IMR-90 (cell line): ENCODE measurements at places on chromosomes 1 and 21. TPM values are rescaled to one million over a fixed set of nuclear protein-coding genes. Genes with fewer than 3 reads are reported as not detected.

GRCh38 chr1:84365225-84366221, 32.8 kb upstream of the DNASE2B start:
- DNase-seq: peak; percentile 99

DNA sequence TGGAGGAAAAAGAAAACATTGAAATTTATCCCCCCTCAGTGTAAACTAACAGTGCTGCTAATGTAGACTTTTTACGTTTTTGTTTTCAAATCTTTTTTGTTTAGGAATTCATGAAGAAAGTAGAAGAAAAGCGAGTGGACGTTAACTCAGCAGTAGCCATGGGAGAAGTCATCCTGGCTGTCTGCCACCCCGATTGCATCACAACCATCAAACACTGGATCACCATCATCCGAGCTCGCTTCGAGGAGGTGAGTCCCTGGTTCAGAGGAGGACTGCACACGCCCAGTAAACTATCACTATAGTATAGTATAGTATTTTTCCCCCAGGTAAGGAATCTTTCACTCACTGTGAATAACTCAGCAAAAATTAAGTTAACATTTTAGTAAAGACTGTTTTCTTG, 37.8 kb upstream of the BMP8A start:
- peak; percentile 80 for DNase-seq

DNA sequence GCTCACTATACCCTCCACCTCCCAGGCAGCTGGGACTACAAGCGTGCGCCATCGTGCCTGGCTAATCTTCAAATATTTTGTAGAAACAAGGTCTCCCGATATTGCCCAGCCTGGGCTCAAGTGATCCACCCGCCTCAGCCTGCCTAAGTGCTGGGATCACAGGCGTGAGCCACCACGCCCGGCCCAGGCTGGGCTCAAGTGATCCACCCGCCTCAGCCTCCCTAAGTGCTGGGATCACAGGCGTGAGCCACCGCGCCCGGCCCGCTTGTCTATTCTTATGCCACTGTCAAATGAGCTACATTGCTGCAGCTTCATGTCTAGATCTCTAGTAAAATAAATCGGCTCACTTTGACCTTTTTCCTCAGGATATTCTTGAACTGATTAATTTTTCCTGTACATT, 107.7 kb upstream of the COL6A1 start:
- no peak for DNase-seq

DNA sequence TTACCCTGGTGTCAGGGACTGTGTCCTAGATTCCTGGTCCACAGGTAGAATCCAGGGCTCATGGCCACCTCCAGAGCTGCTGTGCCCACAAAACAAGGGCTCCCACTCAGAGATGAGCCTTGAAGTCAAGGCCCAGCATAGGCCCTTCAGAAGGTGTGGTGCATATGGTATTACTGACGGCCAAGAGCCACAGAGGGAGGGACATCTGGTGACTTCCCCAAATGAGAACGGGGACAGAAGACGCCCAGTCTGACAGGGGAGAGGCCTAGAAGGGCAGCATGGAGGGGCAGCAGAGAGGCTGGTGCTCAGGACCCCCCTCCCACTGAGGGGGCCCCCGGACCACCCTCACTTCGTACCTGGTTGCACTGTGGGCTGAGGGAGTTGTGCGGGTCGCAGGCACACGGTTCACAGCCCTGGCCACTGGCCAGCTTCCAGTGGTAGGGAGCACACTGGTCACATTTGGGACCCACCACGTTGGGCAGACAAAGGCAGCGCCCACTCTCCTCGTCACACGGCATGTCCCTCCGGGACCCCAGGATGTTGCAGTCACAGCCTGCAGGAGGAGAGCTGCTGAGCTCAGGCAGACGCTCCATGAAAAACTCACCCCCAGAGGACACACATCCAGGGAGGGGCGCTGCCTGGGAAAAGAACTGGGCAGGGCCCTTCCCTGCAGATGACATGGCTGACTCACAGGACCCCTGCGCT, 25.0 kb downstream of the LAMB3 start:
- no peak for DNase-seq

DNA sequence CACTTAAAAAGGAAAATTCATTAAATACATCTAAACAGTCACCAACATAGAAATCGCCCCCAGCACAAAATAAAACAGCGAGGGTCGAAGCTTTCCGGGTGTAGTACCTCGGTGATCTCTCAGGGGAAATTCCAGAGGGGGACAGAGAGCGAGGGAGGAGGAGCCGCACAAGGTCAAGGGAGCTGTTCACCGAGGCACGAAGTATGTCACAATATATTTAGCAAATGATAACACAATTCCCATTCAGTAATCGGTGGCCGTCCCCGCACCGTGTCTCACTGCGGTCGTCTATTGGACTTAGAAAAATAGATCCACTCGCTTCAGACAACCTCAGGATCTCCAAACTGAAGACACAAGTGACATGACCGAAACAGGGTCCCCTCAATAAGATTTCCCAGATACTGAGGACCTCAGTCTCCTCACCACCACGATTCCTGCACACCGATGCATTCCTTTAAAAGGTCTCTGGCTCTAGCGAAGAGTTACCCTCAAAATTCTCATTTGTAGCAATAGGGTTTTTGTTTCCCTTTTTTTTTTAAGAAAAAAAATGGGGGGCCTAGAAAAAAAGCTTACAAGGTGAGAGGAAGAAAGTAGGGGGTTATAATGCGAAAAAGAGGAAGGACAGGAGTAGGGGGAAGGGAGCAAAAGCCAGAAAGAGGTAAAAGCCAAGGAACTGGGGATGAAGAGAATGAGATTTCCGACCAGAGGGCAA, 1.1 kb downstream of the LPGAT1 start:
- no peak for DNase-seq

DNA sequence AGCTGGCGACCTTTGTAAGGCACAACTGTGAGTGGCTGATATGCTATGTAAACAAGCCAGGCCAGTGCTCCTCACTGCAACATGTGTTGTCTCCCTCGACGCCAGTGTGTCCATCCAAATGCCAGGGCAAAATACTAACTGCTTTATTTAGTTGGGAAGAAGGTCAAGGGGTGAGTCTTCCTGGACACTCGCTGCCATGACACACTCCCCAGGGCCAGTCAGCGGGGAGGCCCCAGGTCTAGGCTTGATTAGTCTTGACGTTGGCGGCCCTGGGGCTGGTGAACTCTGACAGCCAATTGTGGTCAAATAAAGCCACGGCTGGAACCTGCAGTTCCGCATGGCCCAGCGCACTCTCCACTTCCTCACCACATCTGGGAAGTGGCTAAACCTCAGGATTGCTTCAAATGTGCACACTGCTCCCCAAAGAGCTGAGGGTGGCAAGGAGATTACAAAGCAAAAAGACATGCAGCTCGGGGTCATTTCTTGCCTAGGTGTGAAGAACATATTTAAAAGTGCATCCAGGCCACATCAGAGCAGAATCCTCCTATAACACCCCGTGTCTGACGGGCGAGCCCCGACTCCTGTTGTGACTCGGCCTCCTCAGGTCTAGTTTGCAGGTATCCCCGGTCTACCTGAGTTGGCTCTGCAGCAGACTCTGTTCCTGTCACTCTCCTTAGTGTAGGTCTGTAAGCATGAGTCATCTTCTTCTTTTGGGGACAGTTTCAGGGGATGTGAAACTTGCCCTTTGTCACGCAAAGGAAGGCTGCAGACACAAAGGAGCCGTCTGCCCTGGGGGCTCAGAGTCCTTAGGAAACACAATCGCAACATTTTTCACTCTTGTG, 183.5 kb downstream of the RUNX1 start:
- DNase-seq: peak; percentile 68

GRCh38 chr1:69319287-69319686, 248.4 kb upstream of the LRRC7 start:
- no peak for DNase-seq

DNA sequence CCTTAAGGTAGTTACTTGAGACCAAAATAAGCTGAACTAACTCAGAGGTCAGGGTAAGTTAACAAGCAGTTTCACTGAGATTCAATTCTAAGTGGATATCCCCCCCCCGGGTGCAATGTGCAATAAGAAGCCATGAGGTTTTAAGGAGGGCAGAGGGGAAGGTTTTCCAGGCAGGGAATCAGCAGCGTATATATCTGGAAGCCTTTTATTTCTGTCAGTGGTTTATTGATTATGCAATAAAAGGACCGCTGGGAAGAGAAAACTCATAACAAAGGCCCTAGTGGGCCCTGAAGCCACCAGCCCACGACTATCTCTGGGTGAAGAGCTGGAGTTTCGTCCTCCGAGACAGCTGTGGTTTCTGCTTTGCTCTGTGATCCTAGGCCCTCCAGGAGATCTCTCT, 53.1 kb upstream of the CTPS1 start:
- DNase-seq: no peak

- peak; percentile 86 for DNase-seq
These were observed 28.0 kb upstream of the EVA1B start for GRCh38 chr1:36351227-36351977.

GRCh38 chr1:99659755-99660210, 13.9 kb downstream of the PALMD start:
- DNase-seq: peak; percentile 52

DNA sequence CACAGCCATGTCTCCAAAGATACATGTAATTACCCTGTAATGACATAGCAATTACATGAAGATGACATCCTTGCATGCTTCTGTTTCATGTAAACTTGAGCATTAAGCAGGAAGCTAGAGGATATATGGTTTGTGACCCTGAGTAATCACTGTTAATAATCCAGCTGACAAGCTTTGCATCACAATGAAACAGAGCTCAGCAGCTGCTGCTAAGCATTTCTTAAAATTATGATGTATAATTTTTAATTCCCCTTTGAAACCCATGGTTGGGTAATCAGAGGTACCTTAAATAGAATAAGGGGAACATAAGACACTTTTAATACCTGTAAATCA, 293.5 kb downstream of the NTNG1 start:
- no peak for DNase-seq

GRCh38 chr1:42926235-42926878, 32.3 kb downstream of the SLC2A1 start:
- DNase-seq: no peak

DNA sequence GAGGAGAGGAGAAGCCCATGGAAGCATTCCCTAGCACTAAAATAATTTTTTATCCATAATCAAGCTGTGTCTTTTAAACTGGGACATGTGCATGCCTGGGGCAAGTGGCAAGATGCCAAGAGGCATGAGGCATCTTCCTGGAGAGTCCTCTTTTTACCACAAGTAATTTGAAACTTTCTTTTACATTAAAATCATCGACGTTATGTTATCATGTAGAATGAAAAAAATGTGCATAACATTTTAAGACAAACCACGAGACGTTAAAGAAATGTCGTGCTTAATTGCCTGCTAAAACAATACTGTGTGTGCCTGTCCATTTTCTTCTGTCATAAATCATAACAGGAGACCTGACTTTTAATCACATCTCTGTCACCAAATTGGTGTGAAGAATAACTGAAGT, 1.5 kb downstream of the STYXL2 start:
- DNase-seq: peak; percentile 61

DNA sequence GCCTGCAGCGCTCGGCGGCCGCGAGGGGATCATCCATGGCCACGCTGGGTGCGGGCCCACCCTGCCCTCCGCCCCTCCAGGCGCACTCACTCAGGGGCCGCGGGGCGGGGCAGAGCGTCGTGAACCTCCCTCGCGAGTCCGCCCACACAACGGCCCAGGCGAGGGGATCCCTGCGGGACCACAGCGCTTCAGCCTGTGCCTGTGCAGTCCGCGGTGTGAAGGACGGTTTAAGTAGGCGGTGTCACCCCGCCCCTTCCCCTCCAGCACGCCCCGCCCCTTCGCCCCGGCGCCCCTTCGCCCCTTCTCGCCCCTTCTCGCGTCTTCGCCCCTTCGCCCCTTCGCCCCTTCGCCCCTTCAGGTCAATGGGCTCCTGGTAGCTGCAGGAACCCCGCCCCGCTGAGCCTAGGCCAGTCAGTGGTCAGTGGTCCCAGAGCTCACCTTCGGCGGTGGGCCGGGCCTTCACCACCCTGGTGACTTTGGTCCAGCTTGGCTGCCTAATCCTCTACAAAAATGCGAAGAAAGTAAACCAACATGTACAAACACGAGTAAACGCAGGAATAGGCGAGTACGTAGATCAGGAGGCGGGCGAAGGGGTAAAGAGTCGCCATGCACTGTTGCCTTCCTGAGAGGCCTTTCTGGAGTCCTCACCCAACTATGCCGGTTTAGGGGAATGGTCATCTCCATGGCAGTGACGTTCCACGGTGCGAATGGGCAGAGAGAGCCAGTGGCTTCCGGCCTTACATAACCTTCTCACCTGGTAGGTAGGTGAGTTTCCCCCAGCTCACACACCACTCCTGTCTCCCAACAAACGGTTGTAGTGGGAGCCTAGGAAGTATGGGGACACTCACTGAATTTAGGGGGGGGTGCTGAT, 19.6 kb upstream of the DMRTB1 start:
- DNase-seq: no peak

DNA sequence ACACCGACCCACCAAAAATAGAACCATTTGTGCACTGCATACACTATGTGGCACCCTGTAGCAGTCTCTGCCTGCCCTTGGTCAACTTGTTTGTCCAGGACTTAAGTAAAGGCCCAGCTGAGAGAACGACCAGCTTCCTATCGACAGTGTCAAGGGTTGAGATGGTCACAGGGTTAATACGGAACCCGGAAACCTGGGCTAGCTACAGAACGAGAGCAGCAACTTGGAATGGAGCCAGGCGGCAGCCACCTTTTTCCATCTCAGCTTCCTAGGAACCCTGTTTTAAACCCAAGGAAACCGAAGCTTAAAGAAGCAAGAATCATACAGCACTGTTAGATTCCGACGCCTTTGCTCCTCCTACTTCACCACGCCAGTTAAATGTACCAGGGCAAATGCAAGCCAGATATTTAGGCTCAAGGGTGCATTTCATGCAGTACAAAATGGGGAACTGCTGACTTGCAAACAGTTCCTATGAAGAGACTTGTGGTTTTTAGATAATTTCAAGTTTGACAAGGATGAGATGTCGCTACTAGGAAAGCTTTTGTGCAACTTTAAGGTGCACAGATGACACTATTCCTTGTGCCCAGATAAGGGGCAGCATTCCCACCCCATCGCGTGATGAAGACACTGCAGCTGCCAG, 35.5 kb downstream of the SLC66A1 start:
- no peak for DNase-seq

DNA sequence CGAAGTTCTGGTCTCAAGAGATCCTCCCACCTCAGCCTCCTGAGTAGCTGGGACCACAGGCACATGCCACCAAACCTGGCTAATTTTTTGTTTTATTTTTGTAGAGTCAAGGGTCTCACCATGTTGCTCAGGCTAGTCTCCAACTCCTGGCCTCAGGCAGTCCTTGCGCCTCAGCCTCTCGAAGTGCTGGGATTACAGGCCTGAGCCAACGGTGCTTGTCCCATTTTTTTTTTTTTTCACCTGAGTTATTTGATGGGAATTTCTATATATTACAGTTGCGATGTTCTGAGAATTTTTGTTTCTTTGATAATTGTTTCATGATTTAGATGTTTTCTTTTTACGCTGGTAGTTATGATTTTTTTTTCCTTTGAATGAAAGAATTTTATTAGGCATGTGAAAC, 2.5 kb downstream of the RABGAP1L start:
- DNase-seq: no peak

GRCh38 chr1:67174716-67175284, 8.5 kb downstream of the IL23R start:
- no peak for DNase-seq

GRCh38 chr1:64766429-64766828, 21.6 kb downstream of the RAVER2 start:
- peak; percentile 7 for DNase-seq

Gene TAS1R1
- total RNA-seq: not detected in 2 replicates

Gene FAM110D
- total RNA-seq: not detected in 2 replicates

Gene GRIK3
- total RNA-seq: not detected in 2 replicates

Gene MAPKAPK2
- total RNA-seq: 50.8 and 56.5 TPM in 2 replicates

Gene OR2T4
- total RNA-seq: not detected in 2 replicates

Gene GPR37L1
- not detected in 2 replicates for total RNA-seq

Gene TMEM125
- under 0.01 TPM in 1 of 2 replicates, not detected in the other for total RNA-seq
